Inflammatory macrophage treated with lipopolysaccharide for 4 hours (primary cell): ENCODE measurements at places on chromosomes 16 and 17.

DNA sequence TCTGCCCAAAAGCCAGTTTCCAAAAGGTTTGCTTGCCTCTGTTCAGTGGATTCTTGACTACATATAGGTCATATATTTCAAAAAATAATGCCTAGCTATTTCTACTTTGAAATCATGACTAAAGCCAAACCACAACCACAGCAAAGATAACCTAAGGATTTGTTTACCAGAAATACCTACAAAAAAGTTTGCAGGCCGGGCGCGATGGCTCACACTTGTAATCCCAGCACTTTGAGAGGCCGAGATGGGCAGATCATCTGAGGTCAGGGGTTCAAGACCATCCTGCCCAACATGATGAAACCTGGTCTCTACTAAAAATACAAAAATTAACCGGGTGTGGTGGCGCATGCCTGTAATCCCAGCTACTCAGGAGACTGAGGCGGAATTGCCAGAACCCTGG lies 15.2 kb downstream of the CARHSP1 start:
- DNase-seq, result no peak

DNA sequence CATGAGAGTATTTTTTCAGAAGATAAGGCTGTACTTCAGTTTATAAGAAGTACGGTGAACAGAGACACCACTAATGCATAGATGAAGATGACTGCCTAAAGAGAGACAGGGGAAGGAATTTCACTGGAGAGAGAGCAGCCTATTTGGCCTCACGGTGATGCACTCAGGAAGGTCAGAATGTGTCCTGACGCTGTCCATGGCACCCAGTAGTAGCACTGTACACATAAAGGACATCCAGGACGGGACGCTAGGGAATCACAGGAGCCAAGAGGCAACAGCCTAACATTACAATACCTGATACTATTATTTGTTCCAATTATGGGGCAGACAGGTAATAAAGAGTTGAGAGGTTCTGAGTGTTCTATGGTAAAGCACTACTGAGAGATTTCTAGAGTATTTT lies 24.9 kb upstream of the LRRC37A start:
- DNase-seq, result no peak

DNA sequence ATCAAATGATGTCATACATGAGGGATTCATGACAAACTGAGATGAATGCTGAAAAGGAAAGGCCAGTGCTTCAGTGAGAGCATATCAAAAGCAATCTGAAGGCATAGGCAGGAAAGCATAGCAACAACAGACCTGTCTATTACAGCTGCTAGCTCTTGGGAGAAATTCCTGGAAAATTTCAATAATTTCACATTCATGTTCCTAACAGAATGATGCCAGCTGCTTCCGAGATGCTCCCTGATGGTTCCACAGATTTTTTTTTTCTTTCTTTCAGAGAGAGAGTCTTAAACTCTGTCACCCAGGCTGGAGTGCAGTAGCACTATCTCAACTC lies 50.3 kb upstream of the CLEC3A start:
- DNase-seq, result no peak

GRCh38 chr16:55426865-55427484 lies 52.0 kb upstream of the MMP2 start:
- DNase-seq, result no peak

DNA sequence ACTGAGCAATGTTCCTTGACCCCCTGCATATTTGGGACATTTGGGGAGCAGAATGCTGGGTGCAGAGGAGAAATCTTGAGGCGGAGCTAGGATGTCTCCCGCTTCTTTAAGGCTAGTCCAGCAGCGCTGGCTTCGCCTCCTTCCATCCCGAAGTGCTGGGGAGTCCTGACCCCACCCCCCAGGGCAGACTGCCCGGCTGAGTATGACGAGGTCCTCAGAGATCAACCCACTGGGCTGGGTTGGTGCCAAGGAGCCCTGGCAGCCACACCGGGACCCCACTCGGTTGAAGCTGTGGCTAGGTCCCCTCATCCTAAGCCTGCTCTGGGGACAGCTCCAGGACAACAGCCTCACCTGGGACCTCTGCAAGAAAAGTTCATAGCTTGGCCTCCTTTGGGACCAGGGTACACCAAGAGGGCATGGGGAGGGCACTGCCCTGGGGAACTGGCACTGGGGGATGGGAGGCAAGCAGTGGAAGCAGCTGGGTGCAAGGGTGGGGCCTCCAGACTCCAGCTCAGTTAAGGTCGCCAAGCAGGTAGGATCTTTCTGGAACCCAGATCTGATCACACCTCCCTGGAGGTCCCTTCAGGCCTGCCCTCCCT lies 11.0 kb downstream of the RHBDF2 start:
- no peak for DNase-seq

GRCh38 chr17:5821803-5822202 lies 237.5 kb upstream of the NLRP1 start:
- no peak for DNase-seq

DNA sequence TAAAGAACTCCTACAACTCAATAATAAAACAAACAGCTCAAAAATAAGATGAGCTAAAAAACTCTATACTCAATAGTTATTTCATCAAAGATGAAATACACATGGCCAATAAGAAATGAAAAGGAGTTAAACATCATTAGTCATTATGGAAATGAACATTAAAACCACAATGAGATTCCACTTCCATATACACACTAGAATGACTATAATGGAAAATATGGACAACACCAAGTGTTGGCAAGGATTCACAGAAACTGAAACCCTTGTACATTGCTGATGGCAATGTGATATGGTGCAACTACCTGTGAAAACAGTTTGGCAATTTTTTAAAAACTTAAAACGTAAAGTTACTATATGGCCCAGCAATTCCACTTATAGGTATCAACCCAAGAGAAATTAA lies 91.4 kb downstream of the GRIN2A start:
- DNase-seq, result no peak

- DNase-seq, result no peak
These were observed 27.6 kb downstream of the DNAH9 start for GRCh38 chr17:11625878-11626277.

DNA sequence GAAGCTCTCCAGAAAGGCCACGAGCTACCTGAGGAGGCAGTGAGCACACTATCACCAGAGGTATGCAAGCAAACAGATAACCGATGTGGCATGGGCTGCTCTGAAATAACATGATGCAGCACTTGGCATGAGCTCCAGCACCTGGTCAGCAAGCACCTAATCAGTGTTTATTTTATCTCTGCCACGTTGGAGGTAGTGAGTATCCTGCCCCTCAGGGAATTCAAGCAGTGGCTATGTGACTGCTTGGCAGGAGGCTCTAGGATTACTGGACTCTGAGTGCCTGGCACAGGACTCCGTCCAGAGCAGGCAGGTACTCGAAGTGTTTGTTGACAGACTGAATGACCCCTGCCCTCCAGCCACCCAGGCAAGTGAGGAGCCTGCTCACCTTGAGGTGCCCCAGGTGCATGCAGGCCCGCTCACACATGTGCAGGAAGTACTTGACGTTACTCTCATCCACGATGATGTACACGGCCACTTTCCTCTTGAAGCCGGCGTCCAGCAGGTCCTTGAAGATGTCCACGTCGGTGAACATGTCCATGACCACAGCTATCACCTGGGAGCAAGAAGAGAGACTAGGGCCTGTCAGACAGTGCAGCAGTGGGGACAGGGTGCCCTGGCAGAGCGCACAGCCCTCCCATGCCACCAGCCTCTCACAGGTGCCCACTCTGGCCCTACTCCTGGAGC lies 16.6 kb downstream of the FAM83G start:
- no peak for DNase-seq

DNA sequence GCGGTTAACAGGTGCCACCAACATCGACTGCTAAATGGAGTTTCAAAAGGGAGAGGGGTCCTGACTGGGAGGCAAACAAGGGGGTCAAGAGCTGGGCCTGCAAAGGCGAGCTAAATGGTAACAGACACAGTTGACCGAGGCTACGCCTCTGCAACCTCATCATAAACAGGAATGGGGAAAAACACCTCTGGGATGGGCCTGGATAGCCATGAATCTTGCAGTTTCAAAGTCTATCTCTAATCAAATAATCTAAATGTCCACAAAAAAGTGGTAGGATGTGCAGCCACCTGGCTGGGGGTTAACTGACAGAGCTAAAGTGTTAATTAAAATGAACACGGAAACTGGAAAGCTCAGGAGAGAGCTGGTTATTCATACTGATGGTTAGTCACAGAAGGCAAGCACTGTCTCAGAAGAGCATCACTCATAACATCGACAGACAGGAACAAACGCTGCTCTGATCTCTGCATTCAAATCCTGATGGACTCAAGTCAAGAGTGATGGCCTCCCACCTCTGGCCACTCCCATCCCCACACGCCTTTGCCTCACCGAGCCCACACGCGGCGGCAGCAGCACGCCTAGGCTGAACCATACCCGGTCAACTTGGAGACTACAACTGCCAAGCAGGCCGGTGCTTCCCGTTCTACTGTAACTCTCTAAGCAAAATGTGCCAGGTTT lies 56.3 kb downstream of the CREBBP start:
- DNase-seq, result no peak

- no peak for DNase-seq
These were observed 8.6 kb downstream of the DNAAF1 start for GRCh38 chr16:84153660-84154214.

DNA sequence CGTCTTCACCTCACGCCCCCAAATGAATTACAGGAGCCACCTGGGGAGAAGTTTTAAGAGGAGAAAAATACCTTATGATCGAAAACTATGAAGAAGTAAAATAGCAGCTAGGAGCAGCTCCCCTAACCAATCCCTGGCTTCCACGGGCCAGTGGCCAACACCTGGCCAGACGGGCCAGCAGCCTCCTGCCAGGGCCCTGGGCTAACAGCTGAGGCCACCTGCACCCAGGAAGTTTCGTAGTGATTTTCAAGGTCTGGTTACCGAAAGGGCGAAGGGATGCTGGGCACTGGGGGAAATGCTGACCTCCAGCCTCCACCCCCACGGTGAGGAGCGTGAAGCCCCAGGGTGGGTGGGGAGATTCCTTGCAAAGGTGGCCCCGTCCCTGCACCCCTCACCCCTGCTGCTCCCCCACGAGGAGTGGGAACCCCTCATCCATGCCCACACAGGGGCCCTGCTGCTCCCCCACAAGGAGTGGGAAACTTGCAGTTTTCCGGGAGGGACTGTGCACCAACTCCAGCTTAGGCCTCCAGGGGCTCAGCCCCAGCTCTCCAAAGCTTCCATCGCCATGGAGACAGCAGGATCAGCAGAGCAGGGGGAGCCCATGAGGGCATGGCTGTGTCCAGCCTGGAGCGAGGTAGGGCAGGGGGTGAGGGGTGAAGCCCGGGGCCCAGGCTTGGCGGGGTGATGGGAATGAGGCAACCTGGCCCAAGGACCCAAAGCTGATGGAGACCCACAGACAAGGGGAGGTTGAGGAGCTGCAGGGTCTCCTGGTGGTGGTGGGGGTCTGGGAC lies 31.9 kb upstream of the ACSF3 start:
- no peak for DNase-seq

GRCh38 chr17:51636291-51636690 lies 375.9 kb downstream of the UTP18 start:
- DNase-seq, result no peak

- DNase-seq, result peak; percentile 13
These were observed 16.0 kb downstream of the MAP2K6 start for GRCh38 chr17:69430488-69430887.

- DNase-seq, result peak; percentile 84
These were observed 12.3 kb upstream of the NLRC3 start for GRCh38 chr16:3589441-3589921.

- no peak for DNase-seq
These were observed 1.5 kb upstream of the MTHFSD start for GRCh38 chr16:86556576-86556975.

DNA sequence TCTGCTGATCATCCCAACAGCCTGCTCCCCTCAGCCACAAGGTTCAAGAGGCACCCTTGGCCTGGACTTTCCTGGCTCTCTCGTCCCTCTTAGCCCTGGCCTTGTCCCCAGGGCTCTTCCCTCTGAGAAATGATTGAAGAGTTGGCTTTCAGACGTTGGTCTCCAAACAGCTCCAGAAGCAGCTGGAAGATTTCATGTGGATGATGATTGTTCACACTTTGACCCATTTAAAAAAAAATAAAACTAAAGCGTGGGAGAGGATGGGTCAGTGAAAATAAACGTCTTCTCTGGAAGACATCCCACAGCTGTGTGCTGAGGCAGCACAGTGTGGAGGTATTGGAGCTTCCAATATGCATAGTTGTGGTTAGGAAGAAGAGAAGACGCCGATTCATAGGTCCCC lies 54.7 kb upstream of the CDH11 start:
- no peak for DNase-seq
